Stomach (tissue), 19 donors: ENCODE measurements at places on chromosomes 7 and 10. TPM values are rescaled to one million over a fixed set of nuclear protein-coding genes. Genes with fewer than 3 reads are reported as not detected.
A peak's percentile ranks its signal among the peaks of the same experiment; 100 is the strongest.

GRCh38 chr10:70324339-70324861 lies 40.6 kb upstream of the NPFFR1 start:
- DNase-seq: peak; percentile 36

DNA sequence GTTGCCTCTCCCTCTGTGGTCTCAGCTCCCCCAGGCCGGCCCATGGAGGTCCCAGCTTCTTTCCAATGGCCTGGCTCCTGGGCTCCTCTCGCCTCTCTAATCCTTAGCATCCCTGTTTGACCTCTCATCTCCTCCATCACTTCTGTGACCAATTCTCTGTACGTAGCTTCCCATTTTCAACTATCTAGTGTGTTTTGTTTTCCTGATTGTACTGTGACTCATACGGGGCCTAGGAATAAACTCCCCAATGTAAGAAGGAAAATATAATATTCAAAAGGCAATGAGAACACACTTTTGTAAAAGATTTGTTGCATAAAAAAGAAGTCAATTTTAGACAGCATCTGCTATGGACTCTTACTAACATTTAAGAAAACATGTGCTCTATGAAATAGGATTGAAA lies 90.3 kb downstream of the MKX start:
- DNase-seq: no peak

GNGT1 gene
- not detected for total RNA-seq

DNA sequence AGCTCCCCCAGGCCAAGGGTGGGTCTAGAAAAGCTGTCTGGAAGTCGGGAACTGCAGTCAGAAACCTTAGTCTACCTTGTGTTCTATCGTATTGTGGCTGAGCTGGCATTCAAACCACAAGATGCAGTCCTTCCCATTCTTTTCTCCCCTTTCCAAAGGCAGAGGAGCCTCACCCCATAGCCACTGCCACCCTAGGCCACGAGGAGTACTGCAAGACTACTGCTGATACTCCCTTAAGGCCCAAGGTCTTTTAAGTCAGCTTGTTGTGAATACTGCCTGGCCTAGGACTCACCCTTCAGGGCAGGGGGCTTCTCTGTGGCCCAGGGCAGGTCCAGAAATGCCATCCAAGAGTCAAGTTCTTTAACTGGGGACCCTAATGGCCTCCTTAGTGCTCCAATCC lies 214.5 kb upstream of the CNTNAP2 start:
- DNase-seq: no peak

DNA sequence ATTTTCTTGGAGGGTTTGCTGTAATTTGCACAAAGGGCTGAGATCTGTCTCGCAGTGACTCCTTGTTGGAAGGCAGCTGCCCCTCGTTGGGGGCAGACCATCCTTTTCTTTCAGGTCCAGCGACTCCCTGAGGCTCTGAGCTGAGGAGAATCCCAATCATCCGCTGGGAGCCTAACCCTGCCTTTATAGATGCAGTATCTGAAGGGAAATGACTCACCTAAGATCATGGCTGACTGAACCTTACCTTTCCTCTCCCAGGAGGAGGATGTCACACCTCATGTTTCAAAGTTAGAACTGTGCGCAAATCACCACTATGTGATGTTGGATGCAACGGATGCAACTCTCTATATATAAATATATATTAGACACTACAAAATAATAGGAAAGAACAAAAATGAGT lies 36.4 kb upstream of the MXI1 start:
- DNase-seq: no peak

GRCh38 chr10:44116474-44116873 lies 268.4 kb downstream of the CXCL12 start:
- no peak for DNase-seq

AKR1C8 gene
- total RNA-seq: not detected

EGFR gene
- total RNA-seq: 33.5 TPM

DNA sequence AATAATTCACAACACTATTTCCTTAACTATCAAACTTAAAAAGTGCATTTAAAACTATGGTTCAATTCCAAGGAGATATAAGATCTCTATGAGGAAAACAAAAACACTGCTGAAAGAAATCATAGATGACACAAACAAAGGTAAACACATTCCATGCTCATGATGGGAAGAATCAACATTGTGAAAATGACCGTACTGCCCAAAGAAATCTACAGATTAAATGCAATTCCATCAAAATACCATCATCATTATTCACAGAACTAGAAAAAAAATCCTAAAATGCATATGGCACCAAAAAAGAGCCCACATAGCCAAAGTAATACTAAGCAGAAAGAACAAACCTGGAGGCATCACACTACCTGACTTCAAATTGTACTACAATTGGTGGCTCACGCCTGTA lies 159.9 kb upstream of the EEPD1 start:
- no peak for DNase-seq

- peak; percentile 55 for DNase-seq
Measured at GRCh38 chr7:151897161-151897731, 20.3 kb upstream of the PRKAG2 start.

DNA sequence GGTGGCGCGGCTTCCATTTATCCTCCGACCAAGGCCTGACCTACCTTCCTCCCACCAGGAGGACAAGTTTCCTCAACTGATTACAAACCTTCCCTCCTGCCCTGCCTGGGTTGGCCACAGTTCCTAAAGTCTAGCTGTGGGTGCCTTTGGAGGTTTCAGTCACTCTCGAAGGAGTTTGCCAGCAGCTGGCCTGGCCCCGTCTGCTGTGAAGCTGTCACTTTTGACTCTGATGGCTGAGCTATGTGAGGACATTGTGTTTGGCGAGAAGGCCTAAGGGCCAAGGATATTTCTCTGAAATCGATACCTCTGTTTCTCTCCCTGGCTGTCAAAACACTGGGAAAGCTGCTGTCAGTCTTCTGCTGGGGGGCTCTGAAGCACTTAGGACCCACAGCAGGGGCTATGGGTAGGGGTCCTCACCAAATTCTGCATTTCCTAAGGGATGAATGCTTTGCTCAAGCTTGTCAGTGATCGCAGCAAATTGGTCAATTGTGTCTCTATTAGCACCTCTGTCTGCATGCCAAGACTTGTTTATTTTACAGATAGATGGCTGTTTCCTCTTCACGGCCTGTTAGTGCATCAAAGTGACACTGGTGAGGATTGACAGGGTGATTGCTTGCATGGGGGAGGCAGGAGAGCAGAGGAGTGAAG lies 31.9 kb upstream of the SAMD8 start:
- no peak for DNase-seq

SPDYE11 gene
- not detected for total RNA-seq

SEMA3C gene
- total RNA-seq: 103 TPM

DNA sequence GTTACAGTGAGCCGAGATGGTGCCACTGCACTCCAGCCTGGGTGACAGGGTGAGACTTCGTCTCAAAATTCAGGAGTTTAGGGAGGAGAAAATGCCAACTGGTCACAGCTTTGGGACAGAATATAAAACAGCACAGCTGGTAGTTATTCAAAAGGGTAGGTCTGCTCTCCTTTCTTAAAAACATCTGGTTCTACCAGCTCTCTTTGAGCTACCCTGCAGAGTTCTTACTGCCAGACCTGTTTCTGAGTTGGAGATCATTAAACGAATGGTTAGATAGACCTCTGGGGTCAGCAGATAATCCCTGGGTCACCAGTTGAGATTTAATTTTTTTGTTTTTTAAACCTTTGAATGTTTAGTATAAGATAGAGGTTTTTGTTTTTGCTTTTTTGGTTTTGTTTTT lies 52.6 kb downstream of the MCU start:
- DNase-seq: no peak

DNA sequence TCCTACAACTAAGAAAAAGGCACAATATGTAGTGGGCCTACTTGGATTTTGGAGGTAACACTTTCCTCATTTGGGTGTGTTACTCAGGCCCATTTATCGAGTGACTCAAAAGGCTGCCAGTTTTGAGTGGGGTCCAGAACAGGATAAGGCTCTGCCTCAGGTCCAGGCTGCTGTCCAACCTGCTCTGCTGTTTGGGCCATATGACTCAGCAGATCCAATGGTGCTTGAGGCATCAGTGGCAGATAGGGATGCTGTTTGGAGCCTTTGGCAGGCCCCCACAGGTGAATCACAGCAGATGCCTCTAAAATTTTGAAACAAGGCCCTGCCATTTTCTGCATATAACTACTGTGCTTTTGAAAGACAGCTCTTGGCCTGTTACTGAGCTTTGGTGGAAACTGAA lies 24.5 kb upstream of the OR13A1 start:
- no peak for DNase-seq

DNA sequence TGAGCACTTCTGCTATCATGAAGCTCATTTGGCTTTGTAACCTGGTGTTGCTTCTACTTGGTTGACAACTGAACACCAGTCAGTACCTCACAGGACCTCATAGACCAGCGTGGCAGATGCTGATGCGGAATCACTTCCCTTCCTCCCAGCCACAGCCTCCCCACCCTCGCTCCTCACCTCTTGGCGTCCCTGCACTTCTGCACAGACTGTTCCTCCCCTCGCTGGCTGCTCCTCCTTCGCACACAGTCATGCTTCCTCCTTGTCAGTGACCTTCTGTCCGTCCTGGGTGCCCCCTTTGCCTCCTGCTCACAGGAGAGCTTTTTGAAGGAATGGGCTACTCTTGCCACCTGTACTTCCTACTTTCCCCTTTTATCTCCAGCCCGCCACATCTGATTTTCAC lies 61.4 kb upstream of the CTBP2 start:
- DNase-seq: no peak

BLOC1S2 gene
- total RNA-seq: 0.87 TPM

DNA sequence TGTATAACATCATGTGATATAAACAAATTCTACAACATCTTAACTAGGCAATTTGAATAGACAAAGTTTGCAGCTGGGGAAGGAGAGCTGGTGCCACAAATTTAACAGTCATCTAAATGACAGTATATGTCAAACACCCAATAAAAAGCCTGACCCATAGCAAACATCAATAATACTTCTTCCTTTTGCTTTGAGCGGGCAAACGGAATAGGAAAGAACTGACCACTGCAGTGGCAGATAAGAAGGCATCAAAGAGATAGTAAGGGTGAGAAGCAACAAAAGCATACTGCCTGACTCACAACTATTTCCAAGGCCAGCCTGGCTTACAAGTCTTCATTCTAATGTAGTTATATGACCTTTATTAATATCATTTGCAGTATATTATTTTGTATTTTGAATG lies 99.9 kb downstream of the LRRN3 start:
- no peak for DNase-seq

DNA sequence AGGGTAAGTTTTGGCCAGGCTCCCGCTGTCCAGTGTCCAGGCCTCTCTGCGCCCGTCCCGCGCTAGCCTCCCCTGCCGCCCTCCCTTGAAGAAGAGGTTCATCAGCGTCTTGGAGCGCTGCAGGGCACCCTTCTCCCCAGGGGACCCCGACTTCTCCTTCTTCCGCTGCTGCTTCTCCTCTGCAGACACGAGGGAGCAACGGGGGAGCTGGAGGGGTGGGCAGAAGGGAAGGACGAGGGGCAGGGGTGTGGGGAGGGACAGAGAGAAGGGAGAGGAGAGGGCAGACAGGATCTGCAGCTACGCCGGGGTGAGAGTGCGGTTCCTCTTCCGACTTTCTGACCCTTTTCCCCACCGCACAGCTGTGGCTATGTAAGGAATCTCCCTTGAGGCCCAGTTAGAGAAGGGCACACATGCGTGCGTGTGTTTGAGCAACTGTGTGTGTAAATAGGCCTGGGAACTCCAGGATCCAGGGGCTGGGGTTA lies 12.8 kb downstream of the PDZD7 start:
- DNase-seq: peak; percentile 52

GRCh38 chr7:29955799-29956486 lies 33.7 kb downstream of the SCRN1 start:
- no peak for DNase-seq

IDI2 gene
- not detected for total RNA-seq

GRCh38 chr10:70963271-70963670 lies 74.9 kb upstream of the PCBD1 start:
- DNase-seq: no peak

GRCh38 chr10:93813507-93814465 lies 56.0 kb downstream of the LGI1 start:
- DNase-seq: peak; percentile 59

FRAT1 gene
- total RNA-seq: 1.8 TPM

DNA sequence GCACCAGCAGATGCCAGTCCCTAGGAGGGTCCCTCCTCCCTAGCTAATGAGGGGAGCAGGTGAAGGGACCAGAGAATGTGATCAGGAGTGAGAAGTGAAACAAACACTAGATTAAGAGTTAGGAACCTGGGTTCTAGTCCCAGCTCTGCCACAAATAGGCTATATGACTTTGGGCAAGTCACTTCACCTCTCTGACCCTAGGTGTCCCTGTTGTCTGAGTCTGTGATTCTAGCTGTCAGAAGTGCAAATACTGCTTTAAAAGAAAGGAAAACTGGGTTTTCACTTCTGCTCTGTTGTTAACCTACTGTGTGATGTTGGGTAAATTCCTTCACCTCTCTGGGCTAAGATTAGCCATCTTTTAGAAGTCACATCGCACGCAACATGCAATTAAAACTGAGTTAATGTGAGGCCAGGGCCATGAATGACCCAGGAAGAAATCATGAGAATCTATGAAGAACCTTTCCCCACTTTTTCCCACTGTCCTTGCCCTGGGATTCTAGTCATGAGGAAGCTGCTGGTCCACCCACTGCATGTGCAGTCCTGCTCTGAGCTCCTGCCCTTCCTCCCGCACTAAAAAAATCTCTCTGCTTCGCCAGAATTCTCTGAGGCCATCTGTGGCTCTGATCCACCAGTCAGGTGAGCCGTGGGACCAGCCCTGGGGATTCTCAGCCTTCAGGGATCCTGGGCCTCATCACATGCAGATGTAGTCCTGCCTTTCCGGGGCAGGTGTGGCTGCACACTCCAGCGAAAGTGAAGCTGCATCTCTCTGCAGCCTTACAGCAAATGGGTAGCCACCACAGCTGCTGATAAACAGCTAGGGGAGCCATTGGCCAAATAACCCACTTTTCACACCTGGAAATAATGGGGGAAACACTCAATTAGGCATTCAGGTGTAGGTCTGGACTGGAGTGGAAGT lies 181.7 kb downstream of the PLXNA4 start:
- DNase-seq: no peak

- DNase-seq: peak; percentile 93
Measured at GRCh38 chr10:122298598-122299301, 27.7 kb downstream of the BTBD16 start.

DNA sequence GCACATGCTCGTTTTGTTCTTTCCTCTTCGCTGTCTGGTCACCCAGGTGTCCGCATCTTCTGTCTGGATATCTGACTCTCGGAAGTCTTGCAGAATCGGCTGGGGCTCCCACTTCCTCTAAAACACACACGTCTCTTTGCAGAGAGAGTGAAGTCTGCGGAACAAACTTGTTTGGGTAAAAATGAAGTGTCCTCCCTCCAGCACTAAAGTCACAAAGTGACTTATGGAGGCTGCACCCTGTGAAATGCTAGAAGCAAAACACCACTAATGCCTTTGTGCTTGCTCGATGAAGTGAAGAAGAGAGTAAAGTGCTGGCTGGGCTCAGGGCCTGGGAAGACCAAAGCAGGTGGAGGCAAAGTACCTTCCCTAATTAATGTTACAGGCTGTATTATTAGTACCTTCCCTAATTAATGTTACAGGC lies 71.4 kb downstream of the FGFR2 start:
- no peak for DNase-seq

GRCh38 chr10:10092581-10092980 lies 925.1 kb upstream of the CELF2 start:
- no peak for DNase-seq

GRCh38 chr10:32244421-32245207 lies 102.3 kb downstream of the EPC1 start:
- no peak for DNase-seq

- DNase-seq: no peak
Measured at GRCh38 chr10:93086289-93086688, 12.6 kb downstream of the CYP26A1 start.

TRIM74 gene
- total RNA-seq: not detected
